ENCODE measurements at places on chromosomes 2 and 18.

GRCh38 chr2:37627710-37628109, 43.7 kb downstream of the CDC42EP3 start:
- no peak for DNase-seq

DNA sequence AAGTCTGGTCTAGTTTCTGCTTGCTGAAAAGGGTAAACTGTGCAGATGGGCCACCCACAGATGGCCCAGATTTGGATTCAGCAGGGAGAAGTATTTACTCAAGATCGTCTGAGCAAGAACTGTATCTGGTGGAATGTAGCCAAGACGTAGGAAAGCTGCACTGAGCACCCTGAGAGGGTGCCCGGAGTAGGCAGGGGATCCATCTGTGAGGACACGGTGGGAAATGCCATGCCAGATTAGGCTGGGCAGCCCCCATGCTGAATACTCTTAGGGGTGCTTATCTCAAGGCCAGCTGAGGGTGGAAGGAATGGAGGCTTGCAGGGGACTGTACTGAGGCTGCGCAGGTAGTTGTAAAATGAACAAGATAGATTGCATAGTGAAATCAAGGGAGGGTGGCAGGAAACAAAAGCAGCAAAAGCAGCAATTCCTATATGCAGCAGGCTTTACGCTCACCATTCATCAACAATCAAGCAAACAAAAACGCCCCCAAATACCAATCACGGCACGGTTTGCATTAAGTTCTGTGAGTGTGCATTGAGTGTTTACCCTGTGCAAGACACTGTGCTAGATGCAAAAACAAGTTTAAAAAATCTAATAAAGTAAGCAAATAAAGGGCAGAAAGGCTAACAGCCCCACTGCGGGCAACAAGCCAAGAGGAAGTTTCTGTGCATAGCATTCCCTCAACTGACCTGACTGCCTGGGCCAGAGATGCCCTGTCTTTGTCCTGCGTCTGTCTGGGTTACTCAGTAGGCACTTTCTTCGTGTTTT, 32.2 kb upstream of the LPIN2 start:
- DNase-seq, result no peak

GRCh38 chr2:120246546-120247300, 5.9 kb upstream of the RALB start:
- DNase-seq, result no peak

- no peak for DNase-seq
Observed at GRCh38 chr18:76422838-76423237, 72.2 kb downstream of the ZNF516 start.

DNA sequence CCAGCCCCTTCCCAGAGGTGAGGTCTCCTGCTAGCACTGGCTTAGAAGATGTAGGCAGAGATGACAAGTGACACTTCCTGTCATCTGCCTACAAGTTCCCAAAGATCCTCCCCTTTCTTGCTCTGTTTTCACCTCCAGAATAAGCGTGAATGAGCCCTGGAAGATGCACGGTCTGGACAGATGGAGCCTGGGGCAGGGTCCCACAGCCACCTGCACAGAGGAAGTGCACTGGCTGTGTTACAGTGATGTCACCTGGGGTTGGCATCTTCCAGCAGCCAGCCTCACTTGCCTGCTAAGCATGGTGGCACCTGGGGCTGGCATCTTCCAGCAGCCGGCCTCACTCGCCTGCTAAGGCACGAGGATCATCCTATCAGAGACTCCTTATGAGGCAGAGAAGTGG, 32.3 kb downstream of the TMEM18 start:
- no peak for DNase-seq

GRCh38 chr18:2843146-2843545, 3.7 kb upstream of the EMILIN2 start:
- no peak for DNase-seq

DNA sequence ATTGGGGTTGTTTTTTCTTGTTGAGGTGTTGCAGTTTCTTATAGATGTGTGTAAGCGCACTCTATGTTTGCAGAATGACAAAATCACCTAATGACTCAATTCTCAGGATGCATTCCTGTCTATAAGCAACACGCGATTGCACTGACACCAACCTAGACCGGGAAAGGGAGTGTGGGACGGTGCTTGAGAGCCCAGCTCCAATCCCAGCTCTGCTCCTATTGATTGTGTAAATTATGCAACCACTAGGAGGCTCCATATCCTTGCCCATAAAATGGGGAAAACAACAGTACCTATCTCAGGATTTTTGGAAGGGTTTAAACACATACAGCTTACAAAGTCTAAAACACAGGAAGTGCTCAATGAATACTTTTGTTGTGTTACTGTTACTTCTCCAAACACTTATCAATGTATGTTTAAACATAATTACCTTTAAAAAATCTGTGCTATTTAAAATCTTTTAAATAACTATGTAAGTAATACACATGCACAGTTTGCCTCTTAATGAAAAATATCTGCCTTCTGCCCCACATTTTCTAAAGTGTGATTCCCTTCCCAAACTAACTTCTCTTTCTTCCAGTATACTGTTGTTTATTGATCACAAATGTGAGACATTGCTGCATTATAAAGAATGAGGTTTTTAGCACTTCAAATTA, 132.5 kb downstream of the SPHKAP start:
- no peak for DNase-seq

GRCh38 chr2:235893129-235893698, 275.0 kb downstream of the GBX2 start:
- no peak for DNase-seq

DNA sequence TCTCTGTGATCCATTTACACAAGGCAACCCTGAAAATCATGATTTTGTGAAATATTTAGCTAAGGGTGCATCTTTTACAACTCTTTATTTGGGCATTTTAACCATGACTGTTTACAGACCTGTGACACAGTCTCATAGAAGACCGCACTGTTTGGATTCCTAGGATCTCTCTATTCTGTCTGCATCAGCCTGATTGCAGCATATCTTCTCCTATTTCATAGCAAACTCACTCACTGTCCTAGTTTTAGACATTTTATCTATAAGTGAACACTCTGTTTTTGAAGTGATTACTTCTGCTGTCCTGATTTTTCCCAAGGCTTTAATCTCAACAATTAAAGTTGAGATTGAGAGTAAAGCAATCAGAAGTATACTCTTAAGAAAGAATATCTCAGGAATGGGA, 56.2 kb downstream of the CAVIN2 start:
- DNase-seq, result no peak

- DNase-seq, result no peak
Observed at GRCh38 chr18:75076286-75076685, 132.7 kb downstream of the PTGR3 start.

DNA sequence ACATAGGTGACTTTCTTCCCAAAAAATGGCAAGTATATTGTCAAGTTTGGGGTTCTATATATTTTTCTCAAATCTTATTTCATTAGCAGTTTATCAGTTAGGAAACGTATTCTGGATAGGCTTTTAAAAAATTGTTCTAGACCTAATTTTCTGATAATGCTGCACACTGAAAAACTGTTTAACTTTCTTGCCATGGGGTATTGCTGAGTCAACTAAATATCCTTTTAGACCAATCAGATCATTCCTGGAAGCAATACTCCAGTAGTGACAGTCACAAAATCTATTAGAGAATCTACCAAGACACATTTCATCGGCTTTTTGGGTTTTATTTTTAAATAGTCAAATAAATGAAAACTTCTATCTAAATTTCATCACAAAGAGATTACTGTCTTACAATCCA, 440.6 kb downstream of the LRRTM4 start:
- DNase-seq, result no peak

DNA sequence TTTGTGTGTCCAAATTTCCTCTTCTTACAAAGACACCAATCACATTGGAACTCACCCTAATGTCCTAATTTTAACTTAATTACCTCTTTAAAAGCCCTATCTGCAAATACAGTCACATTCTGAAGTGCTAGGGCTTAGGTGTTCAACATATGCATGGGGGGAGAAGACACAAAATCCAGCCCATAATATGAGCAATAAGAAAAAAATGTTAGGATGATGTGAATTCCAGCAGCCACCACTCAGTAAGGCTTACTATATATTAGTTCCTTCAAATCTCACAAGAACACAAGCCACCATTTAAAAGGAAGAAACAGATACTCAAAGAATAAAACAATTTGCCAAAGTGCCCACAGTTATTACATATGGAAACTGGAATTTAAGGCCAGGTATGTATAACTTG, 285.7 kb downstream of the EPHA4 start:
- DNase-seq, result no peak

- no peak for DNase-seq
Observed at GRCh38 chr2:29213888-29214291, 98.7 kb downstream of the CLIP4 start.

GRCh38 chr18:76587147-76587878, 92.3 kb upstream of the ZNF516 start:
- DNase-seq, result no peak

GRCh38 chr18:78542204-78542603, 437.4 kb upstream of the SALL3 start:
- no peak for DNase-seq

DNA sequence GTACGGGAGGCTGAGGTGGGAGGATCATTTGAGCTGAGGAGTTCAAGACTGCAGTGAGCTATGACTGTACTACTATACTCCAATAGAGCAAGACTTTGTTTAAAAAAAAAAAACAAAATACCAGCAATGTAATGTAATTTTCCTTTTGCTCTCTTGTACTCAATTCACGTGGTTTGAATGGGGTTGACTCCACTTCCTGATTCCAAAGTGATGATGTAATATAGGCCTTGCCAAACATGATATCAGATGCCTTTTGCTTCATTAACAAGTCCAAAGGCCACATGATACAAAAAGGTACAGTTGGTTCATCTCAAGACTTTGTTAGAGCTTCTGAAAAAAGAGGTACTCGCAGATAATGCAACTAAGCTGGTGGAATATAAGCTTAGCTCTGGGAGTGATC, 321.8 kb downstream of the ZEB2 start:
- no peak for DNase-seq

- no peak for DNase-seq
Observed at GRCh38 chr2:101204400-101205115, 48.1 kb upstream of the CNOT11 start.
